ENCODE measurements at places on chromosomes 12 and 14.

GRCh38 chr12:2294651-2295475 lies 242.1 kb downstream of the CACNA1C start:
- DNase-seq: peak; percentile 73

DNA sequence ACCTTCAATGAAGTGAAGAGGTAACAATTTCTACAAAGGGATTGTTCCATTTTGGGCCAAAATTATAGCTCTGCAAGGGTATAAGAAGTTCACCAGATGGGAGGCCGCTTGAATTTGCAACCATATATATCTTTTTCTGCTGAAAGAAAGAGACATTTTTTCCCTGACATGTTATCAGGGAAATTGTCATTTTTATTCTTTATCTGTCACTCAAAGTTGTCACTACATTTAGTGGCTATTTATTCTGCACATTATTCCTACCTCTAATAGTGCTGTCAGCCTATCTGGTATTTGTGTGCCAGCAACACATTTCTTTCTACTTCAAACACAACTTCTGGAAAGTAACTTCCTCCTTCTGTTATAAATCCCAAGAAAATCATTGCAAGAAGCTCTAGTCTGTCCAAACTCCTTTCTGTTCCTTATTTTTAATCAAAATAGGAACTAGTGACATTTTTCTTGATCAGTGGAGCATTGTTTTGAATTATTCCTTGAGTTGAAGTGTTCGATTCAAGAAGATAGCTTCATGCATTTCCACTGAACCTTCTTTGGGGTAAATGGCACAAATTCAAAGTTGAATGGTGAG lies 137.9 kb upstream of the ATP2B1 start:
- DNase-seq: no peak

GRCh38 chr12:109932878-109933503 lies 32.9 kb downstream of the TCHP start:
- no peak for DNase-seq

DNA sequence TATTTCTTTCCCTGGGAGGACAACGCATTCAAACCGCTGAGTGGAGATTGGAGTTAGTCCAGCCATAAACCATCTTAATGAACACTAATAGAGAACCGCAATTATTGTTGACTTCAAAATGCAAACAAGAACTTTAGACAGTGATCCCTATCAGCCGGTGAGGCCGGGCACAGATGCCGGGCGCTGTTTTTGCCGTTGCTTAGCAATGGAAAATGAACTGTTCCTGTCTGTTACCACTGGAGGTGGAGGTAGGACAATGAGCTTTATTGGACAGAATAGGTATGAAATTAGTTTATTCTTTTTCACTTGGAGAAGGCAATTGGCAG lies 216.8 kb downstream of the TTC8 start:
- DNase-seq: no peak

DNA sequence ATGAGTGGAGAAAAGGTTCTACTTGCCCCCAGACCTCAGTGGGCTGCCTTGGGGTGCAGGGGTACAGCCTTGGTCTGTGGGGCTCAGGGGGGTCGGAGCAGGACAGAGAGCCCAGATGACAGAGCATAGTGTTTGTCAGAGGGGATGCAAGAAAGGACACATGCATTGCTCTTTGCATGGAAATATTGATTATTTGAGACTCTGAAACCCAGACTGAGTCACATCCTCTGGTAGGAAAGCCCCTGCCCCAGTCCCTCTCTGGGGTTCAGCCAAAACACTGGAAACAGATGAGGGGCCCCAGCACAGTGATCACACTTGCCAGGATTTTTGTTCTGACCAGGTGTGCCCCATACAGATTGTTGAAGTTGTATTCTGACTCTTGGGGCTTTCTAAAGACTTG lies 1094.4 kb downstream of the BCL11B start:
- no peak for DNase-seq

DNA sequence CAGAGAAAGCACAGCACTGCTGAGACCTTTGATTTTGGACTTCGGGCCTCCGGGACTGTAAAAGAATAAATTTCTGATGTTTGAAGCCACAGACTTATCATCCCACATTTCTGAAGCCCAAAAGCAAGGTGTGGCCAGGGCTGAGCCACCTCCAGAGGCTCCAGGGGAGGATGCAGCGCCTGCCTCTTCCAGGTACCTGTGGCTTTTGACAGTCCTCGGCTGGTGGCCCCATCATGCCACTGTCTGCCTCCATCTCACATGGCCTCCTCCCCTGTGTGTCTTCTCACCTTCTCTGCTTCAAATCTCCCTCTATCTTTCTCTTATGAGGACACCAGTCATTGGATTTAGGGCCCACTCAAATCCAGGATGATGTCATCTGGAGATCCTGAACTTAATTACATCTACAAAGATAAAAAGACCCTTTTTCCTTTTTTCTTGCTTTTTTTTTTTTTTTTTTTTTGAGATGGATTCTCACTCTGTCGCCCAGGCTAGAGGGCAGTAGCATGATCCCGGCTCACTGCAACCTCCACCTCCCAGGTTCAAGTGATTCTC lies 15.4 kb downstream of the GSC start:
- no peak for DNase-seq

- DNase-seq: no peak
Measured at GRCh38 chr12:106499628-106500027, 83.2 kb upstream of the RFX4 start.

- DNase-seq: peak; percentile 82
Measured at GRCh38 chr12:120972870-120973543, 5.3 kb upstream of the HNF1A start.

GRCh38 chr14:69650948-69651369 lies 39.6 kb downstream of the SUSD6 start:
- no peak for DNase-seq

- DNase-seq: no peak
Measured at GRCh38 chr12:104958805-104959334, 780 bp upstream of the SLC41A2 start.

DNA sequence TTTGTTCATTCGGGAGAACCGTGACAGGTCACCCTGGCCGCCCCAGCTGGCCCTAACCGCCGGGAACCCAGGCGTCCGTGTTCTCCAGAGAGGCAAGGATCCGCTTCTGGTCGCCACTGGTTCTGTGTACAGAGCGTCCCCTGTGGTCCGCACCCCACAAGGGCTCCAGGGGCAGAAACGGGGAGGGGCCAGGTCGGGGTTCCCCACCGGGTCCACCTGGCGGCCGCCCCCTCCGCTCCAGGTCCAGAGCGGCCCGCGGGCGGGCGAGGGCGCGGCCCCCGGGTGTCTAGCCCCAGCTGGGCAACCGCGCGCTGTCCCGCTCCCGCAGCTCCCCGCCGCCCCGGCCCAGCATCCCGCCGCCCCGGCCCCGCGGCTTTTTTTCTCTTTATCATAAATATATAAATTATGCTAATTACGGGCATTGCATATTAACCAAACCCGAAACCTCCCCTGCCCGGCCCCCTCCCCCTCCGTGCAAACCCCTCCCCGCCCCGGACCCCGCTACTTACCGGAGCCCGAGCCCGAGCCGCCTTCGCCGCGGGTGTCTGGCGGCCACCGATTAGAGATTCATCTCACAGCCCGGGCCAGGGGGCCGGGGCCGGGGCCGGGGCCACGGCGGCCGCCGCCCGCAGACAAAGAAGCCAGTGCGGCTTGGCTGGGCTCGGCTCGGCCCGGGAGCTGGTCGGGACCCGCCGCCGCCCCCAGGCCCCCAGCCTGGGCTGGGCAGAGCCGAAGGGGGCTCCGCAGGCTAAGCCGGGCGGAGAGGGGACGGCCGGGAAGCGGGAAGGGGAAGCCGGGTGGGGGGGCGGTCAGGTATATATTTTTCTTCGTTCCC lies 512 bp downstream of the POU6F1 start:
- no peak for DNase-seq

GRCh38 chr12:12326262-12326661 lies 23.8 kb downstream of the MANSC1 start:
- DNase-seq: no peak

- no peak for DNase-seq
Measured at GRCh38 chr12:125136702-125137101, 71.5 kb downstream of the AACS start.

GRCh38 chr12:91627225-91627624 lies 444.6 kb upstream of the DCN start:
- DNase-seq: no peak

GRCh38 chr12:39764944-39765560 lies 145.4 kb upstream of the ABCD2 start:
- DNase-seq: peak; percentile 10

DNA sequence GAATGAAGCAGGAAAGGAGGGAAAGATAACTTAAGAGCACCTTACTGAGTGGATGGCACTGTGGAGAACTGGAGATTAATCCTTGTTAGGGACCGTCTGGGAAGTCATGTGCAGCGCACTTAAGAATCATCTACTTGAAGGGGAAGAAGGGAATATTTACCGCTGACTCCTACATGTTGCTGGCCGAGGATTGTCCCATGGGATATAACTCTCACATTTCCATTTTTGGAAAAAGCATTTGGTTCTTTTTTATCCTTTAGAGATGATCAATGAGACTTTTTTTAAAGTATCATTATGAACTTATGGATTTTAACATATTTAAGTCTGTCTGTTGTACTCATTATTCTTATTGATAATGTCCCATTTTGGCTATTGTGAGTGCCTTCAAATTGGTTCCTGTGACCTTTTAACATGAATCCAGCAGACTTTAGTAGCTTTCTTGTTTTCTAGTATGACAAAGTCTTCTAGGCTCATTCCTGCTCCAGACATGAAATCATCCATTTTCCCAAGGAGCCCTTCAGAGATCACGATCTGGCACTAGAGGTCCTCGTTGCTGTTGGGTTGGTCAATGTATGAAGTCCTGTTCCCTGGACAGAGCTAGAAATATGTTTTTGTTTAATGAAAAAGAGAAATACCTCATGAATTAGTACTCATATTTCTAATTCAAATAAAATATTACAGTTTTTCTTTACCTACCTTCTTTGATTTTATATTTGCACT lies 20.2 kb upstream of the FAM234B start:
- no peak for DNase-seq

DNA sequence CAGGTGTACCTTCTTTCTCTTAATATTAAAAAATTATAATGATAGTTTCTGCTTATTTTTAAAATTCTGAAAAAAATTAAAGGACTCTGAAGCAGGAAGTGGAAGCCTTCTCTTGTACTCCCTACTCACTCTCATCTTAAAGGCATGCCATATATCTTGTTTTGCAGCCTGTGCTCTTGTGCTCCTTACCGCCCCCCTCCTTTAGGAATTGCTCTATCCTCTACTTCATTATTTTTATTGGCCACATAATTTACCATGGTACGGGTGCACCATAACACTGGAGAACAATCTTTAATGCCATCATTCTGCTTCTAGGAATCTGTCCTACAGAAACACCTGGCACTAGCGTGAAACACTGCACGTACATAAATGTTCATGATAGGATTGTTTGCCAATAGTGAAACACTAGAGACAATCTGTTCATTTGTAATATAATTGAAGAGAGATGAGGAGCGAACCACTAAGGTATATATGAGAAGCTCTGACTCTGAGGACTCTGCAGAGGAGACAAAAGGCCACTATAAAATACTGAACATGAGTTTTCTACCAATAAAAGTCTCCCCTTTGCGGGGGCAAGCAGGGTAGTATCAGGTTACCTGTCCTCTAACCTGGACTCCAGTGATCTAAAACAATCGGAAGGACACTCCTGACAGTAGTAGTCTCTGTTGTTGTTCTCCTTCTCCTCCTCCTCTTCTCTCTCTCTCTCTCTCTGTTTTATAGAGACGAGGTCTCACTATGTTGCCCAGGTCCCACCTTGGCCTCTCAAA lies 6.3 kb upstream of the NYNRIN start:
- no peak for DNase-seq

DNA sequence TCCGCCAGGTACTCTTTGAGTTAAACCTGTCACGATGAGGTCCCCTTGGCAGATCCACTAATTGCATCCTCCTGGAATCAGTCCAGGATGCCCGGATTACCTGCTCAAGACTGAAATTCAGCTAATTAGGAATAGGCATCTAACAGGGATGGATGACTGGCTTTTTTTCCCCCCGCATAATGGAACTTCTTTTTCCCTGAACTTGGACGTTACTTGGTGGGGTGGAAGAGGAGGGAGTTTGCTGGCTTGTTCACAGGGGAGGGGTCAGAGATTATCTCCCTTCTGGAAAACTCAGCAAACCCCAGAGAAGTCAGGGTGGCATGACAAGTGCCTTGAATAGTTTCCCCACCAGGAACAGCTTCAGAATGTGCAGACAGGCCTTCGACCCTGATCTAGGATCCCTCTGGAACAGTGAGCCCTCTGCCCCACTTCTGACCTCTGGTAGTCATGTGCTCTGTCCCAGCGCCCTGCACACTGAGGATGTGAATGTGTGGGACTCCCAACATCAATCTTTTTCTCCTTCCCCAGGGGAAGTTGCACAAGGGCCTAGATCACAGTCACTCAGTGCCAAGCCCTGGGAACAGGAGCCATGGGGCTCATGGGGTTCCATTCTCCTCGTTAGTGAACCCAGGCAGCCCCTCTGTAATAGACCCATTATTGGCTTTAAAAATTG lies 142.5 kb downstream of the SMOC1 start:
- no peak for DNase-seq
